ENCODE measurements at places on chromosomes 7 and 10.

DNA sequence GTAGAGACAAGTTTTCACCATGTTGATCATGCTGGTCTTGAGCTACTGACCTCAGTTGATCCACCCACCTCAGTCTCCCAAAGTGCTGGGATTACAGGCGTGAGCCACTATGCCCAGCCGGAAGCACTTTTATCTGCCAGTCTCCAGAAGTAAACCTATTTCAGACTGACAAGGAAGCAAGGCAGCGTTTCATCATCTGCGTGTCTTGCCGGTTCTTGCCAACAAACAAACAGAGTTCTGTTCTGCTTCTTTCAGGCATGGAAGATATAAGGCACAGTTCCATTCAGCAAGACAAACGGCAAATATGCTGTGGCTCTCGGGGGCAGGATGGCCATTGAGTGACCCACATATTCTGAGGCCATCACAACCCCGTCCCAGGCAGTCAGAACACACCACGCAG lies 15.5 kb upstream of the LARP4B start:
- DNase-seq = no peak

DNA sequence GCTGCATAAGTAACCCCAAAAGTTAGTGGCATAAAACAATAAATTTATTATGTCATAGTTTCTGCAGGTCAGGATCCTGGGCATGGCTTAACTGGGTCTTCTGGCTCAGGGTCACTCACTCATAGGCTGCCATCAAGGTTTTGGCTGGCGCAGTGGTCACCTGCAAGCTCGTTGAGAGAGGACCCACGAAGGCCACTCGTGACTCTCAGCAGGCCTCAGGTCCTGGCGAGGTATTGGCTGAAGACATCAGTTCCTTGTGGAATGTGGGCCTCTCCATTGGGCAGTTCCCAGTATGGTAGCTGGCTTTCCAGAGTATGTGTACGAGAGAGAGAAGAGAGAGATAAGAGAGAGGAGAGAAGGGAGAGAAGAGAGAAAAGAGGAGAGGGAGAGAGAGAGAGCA lies 138.3 kb upstream of the KLF14 start:
- no peak for DNase-seq

- no peak for DNase-seq
Measured at GRCh38 chr10:49610114-49610457, at the start of gene SLC18A3. Gene SLC18A3 (plus strand): TSS chr10:49610310. CDS start chr10:49610741, 431 bp downstream.

DNA sequence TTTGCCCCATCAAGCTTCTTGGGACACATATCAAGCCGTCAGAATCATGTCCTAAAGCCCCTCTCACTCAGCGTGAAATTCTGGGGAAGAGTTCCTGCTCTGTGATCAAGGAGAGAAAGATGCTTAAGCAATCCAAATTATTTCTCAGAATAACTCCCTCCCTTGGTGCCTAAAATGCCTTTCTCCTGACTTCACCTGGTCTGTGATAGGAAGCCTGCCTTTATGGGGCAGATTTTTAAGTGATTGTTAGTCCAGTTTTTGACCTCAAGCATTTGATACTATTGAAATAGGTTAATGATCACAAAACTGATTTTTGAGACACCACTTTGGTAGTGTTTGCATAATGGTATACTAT lies 76.4 kb upstream of the MAGI2 start:
- DNase-seq = no peak

- no peak for DNase-seq
Measured at GRCh38 chr7:50370884-50371283, 66.4 kb downstream of the IKZF1 start.

- DNase-seq = no peak
Measured at GRCh38 chr7:77367976-77368375, 48.2 kb downstream of the GSAP start.

- no peak for DNase-seq
Measured at GRCh38 chr10:88174391-88174790, 311.0 kb downstream of the PTEN start.

DNA sequence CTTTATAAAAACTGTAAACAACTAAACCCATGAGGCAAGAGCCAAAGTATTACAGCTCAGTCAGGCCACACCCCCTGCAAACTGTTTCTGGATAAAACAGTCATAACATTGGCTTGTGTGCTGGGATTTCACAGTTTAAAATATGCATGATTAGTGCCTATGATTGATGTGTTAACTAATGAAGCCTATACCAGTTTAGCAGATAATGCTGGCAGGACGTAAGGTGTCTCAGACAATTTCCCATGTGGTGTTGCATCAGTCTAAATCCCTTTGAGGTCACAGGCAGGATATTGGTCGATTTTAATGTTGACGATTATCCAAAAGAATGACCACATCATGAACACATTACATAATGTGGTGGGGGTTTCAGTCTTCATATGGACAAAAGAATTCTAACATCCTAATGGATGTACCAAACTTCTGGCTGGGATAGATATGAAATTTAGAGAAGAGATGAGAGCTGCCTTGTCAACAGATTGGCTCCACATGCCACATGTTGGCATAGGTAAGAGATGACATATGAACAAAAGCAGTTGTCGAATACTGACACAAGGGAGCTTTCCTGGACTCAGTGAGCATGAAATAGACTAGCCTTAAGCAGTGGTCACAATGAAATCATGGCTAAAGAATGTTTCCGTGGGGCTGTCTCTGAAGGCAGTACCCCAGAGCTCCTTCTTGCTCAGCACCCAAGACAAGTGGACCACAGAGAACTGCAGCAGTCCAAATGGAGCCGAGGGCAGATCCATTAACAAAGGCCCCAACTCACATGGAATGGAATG lies 445.6 kb downstream of the GFRA1 start:
- no peak for DNase-seq

DNA sequence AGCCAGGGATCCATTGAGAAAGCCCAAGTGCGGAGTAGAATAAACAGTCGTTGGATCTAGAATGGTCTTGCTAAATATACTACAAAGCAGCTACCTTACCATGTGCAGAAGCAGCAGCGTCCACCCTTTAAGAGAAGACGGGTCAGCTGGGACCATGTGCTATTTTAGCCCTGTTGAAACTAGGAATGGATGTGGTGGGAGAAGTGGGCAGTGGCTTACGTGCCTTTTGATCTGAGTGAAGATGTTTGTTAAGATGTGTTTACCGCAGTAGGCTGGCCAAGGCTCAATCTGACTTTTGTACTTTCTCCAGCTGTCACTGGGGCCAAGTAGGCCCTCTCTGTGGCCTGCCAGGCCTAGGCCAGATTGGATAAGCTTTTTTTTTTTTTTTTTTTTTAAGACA lies 9.2 kb downstream of the HABP2 start:
- DNase-seq = no peak

GRCh38 chr10:126955396-126955795 lies 50.2 kb downstream of the DOCK1 start:
- no peak for DNase-seq

- no peak for DNase-seq
Measured at GRCh38 chr7:1839701-1840100, 169.6 kb downstream of the ELFN1 start.

DNA sequence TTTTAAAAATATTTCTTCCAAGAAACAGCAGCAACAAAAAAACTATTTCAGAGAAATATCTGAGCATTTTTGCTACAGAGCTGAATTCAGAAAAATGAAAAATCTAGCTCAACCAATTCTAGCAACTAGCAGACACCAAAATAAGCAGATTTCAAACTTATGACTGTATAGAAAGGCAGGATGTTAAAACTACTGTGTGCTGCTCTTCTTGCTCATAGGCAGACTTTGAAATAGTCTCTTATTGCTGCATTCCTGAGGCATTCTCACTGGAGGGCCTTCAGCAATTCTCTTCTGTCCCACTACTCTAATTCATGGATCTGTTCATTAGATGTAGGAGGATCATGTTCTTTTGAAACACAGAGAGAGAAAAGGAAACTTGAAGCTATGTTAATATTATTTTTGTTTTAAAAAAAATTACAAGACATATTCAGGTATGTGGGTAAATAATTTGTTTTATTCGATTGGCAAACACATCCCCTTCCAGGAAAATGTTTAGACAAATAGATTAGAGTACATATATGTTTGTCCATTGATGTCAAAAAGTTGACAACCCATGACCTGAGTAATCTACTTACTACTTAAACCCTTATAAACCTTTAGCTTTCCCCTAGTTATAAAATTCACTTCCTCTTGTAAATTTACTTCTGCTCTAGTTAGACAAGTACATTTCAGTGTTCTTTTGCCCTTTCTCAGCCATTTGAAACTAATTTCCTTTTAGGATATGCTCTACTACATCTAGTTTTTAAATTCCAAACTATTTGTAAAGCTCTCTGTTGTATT lies 428.2 kb upstream of the POT1 start:
- DNase-seq = no peak

DNA sequence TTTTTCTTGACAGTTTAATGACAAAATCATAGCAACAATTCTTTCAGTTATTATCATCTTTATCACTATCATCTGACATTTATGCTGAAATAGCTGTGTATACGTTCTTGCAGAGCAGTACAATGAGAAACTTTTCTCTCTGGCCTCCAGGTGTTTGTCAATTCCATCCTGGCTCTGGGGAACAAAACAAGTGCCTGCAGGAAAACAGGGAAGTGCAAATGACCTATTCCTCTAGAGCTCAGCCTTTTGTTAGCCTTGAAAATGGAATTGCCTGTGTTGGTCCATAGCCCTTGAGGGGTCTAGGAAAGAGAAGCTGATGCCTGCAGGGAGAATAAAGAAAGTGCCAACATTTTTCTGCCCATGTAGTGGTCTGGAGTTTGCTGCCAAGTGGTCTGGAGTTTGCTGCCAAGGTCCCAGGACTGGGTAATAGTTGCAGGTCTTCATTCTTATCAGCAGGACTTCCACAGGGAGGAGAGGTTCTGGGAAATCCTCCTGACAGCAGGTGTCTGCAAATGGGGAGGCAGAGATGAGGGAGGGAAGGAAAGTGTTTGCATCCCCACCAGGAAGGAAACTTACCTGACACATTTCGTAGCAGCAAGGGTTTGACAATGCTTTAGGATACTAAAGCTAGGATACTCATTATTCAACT lies 10.1 kb upstream of the CSTF2T start:
- no peak for DNase-seq

GRCh38 chr10:127034790-127035189 lies 129.6 kb downstream of the DOCK1 start:
- DNase-seq = no peak

GRCh38 chr10:109958059-109958458 lies 34.7 kb upstream of the XPNPEP1 start:
- no peak for DNase-seq

GRCh38 chr7:48389977-48390376 lies 218.7 kb downstream of the ABCA13 start:
- no peak for DNase-seq

GRCh38 chr10:63266391-63267316 lies 133.5 kb downstream of the NRBF2 start:
- no peak for DNase-seq

DNA sequence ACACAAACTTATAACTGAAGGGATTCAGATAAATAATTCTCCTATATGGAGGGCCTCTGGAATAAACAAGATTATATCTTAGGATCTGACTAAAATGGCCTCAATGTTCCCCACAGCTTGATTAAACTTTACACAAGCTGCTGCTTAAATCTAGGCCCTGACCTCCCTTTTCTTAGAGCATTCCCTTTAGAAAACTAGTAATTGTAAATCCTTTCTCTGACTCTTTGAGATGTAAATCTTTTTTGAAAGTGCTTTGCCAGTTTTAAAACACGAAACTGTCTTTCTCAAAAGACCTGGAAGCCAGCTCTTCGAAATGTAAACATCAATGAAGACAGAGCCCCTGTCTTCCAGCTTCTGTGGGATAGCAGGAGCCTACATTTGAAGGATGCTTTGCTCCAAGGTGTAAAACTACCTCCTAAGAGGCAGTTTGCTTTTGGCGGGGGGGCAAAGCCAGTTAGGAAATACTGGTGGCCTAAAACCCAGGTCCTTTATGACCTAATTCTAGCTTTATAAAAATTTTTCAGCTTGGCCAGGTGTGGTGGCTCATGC lies 758.7 kb downstream of the CNTNAP2 start:
- no peak for DNase-seq

DNA sequence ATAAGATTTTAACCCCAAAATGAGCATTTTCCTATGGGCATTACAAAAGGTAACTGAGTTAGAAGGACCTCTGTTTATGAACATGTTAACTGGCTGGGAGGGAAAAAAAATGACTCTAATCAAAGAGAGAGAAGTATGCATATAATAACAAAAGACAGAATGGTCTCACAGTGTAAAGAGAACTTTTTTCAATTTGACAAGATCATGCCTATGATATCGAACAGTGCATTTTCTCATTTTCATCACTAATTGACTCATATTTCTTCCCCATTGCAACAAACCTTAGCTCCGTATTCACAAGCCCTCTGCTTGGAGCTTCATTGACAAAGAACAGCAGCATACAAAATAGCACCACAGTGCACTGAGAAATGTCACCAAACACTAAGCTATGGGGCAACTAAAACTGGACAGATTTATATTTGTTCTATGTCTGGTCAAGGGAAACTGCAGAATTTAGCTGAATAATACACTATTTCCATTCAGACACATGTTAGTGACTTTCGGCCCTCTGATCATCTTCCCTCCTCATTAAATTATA lies 45.6 kb downstream of the SMURF1 start:
- DNase-seq = no peak

DNA sequence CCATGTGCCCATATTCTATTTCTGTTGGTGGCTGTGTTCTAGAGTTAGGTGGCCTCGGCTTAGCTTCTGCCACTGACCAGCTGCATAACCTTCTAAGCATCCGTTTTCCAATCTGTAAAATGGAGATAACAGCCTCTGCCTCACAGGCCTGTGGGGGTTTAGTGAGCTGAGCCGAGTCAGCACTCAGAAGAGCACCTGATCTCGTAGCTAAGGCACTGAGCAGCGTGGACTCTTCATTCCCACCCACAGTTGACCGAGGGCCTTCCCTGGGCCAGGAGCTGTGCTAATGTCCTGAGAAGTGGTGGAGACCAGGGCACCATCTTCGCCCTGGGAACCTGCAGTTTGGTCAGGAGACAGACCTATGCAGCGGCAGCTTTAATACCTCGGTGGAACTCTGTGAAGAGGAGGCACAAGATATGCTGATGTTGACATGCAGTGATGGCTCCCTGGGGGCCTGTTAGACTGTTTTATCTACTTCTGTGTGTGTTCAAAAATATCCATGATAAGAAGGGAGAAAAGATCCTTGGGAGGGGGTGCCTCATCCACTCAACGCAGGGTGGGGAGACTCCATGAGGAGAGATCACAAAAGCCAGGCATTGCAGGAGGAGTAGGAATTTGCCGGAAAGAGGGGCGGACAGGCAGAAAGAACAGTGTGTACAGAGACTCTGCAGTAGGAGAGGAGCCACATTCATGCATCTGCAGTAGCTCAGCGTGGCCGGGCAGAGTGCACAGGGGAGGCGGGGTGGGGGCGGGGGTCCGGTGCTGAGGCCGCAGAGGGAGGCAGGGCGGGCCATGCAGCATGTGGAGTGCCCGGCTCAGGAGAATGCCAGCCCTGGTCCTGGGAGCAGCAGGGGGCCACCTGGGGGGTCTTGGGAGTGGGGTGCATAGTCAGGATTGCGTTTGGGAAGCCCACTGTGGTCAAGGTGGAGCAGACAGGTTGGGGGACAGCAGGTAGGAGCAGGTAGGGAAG lies 136.8 kb downstream of the C10orf105 start:
- DNase-seq = no peak

GRCh38 chr7:109092268-109092667 lies 522.6 kb downstream of the DNAJB9 start:
- DNase-seq = no peak

GRCh38 chr10:131165092-131165491 lies 146.4 kb downstream of the TCERG1L start:
- no peak for DNase-seq

GRCh38 chr10:74171625-74172024 lies 20.6 kb downstream of the ADK start:
- DNase-seq = no peak

All from stimulated activated CD4-positive, alpha-beta T cell treated with anti-CD3 and anti-CD28 coated beads, Interleukin-15, amount 100 ng/mL, for 1 hour (primary cell).